ENCODE measurements at places on chromosomes 11 and 22.

- DNase-seq: no peak
These were observed 35.0 kb downstream of the INTS4 start for GRCh38 chr11:77959434-77959833.

DNA sequence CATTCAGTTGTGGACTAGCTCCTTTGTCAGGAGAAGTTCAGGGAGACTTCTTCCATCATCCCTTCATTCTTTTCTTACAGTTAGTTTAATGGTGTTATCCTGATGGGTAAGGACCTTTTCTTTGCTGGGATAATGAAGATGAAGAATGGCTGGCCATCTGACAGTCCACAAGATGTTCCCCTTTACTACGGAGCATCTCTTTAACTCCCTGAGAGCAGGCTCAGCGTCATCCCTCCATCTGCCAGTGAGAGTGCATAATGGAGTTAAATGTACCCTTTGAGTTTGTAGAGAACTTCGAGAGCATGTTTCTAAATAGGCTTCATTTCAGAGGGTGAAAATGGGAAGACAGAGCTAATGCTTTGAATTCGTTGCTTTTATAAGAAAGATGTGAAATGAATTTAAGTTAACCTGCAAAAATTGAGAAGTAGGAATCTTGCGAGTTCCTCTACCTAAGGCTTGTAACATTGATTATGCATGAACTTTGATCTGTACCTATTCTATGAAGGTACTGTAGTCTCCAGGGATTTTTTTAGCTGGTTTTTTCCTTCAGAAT lies 1.7 kb downstream of the EP300 start:
- no peak for DNase-seq

DNA sequence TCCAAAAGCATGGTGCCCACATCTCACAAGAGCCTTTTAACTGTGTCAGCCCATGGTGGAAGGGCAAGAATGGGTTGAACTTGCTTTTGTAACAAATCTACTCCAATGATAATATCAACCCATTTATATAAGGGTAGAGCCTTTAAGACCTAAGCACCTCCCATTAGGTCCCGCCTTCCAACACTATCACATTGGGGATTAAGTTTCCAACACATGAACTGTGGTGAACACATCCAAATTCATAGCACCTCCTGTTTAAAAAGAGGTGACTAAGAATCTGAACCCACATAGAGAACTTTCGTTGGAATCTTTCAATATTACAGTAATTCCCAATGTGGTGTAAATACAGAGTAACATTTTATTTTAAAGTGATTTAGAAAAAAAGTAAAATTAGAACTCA lies 9.2 kb upstream of the CNTF start:
- no peak for DNase-seq

- DNase-seq: no peak
These were observed 142.4 kb downstream of the MPPED1 start for GRCh38 chr22:43554259-43554636.

GRCh38 chr22:43293259-43293654 lies 49.9 kb downstream of the SCUBE1 start:
- DNase-seq: no peak

DNA sequence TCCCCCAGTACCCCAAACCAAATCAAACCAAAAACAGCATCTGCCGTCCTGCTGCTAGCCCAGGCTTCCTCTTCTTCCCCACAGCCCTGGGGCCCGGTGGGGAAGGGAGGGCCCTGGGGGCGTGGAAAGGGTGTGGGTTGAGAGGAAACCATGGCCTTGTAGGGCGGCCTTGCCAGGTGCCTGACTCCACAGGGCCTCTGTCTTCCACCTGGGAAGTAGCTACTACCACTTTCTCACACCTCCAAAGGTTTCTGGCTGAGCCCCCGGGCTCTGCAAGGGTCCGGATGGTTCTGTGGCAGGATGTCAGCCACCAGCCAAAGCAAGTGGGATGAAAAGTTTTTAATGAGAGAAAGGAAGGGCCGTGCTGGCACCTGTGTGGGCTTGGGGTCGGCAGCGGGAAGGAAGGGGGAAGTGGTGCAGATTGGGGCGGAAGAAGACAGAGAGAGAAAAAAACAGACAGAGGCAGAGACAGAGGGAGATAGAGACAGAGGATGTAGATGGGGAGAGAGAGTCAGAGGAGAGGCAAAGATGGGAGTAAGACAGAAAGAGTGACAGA lies 10.5 kb downstream of the TPST2 start:
- no peak for DNase-seq

GRCh38 chr22:45880091-45880715 lies 96.8 kb downstream of the WNT7B start:
- DNase-seq: no peak

- DNase-seq: no peak
These were observed 411.7 kb upstream of the KIRREL3 start for GRCh38 chr11:127412234-127412633.

DNA sequence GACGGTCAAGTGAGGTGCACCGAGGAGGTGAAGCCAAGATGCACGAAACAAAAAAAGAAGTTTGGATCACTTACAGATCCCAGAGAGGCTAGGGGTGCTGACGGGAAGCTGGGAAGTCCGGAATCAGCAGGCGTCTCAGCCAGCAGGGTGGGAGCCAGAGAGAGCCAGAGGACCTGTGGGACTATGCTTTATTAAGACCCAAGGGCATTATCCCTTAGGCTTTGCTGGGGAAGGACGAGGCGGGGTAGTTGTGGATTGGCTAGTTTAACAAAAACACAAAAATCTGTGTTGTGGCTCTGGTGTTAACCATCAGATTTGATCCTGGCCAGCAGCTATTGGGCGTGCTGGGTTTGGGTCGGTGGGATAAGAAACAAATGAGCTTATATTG lies 427.1 kb downstream of the DYNC2H1 start:
- no peak for DNase-seq

DNA sequence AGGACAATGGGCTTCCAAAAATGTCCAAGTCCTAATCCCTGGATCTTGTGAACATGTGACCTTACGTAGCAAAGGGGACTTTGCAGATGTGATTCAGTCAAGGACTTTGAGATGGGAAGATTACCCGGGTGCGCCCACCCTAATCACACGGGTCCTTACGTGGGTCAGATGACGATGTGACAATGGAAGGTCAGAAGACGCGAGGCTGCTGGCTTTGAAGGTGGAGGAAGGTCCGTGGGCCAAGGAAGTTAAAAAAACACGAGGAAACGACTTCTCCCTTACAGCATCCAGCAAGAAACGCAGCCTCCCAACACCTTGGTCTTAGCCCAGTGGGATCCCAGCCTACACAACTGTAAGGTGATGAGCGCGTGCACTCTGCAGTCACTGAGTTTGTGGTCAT lies 860.1 kb downstream of the TBC1D22A start:
- no peak for DNase-seq

DNA sequence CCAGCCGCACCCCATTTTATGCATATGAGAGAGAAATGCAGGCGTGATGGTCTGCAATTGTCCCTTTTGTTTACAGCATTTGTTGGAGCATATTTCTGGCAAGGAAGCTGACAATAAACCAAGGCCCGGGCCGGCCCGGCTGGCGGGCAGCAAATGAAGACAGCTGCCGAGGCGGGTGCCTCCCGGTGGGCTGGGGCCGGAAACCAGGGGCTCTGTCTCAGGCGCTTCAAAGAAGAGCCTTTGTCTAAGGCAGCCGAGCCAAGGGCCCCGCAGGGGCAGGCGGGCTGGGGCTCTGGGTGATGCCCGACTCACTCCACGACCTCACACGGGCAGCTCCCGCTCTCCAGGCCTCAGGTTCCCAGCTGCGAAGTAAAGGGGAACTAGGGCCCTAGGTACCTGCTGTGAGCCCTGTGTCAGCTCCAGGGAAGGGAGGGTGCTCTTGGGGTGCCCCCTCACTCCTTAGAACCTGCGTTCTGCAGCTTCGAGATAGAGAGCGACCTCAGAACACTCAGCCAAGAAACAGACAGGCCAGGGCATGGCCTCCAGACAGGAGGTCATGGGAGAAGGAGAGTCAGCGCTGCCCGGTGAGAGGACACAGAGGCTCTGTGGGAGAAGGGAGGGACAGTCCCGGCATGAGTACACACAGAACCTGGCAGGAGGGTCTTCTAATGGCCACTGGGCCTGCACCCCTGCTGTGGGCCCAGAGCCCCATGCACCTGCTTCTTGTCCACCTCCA lies 2.4 kb downstream of the LINC01488 start:
- DNase-seq: no peak

DNA sequence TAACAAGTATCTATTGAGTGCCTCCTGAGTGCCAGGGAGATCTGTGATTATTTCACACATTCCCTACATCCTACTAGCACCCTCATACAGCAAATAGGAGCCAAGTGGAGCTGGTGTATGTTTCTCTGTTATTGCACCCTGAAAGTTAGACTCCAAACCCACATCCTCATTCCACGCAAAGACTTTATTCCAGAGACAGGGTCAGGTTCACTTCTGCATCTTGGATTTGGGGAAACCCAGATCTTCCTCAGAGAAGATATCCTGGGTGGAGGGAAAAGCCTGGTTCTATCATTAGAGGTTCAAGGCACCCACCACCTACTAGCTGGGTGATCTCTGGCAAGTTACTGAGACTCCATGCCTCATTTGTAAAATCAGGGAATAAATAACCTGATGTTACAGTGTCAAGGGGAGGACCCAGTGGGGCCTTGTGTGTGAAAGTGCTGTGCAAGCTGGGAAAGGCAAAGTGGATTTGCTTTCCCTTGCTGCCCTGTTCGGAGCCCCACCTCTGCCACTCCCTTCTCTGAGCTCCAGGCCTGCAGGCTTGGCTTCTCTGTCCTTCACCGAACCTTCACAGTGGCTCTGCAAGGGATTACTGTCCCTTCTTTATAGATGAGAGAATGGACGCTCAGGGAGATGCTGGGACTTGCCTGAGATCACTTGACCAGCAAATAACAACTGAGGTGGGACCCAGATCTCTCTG lies 991 bp upstream of the SLCO2B1 start:
- no peak for DNase-seq

- DNase-seq: no peak
These were observed 2.5 kb downstream of the ROBO3 start for GRCh38 chr11:124867700-124868099.

DNA sequence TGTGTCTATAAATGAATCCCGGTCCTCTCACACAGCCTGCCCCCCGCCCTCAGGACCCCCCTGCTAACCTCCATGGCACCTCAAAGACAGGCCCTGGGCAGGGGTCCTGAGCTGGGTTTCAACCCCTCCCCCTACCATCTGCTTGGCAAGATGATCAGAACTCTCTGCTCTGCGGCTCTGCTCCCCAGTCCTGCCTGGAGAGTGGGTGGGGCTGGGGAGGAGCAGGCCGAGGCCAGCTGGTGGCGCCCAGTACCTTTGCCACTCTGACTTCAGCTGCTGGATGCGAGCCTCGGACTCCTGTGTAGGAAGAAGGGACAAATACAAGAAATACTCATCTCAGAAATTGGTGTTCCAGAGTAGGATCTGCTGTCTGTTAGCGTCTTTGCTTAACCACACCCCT lies 15.0 kb downstream of the SUN2 start:
- no peak for DNase-seq

GRCh38 chr22:34096770-34097169 lies 176.5 kb upstream of the LARGE1 start:
- DNase-seq: no peak

DNA sequence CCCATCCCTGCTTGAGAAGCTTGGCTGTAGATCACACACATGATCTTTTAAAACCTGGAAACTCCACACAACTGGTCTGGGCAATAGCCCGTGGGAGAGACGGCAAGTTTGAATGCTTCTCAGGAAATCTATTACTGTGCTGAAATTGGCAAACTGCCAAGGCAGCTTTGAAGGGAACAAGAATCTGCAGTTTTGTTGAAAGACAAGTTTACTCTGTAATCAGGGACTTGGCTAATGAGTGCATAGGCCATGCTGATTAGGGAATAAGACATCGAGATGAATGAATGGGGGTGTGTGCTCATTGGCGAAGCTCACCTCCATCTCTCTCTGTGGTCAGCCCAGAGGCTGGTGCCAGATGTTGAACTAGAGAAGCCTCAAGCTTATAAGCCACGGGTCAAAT lies 218.8 kb downstream of the HIPK3 start:
- DNase-seq: no peak

DNA sequence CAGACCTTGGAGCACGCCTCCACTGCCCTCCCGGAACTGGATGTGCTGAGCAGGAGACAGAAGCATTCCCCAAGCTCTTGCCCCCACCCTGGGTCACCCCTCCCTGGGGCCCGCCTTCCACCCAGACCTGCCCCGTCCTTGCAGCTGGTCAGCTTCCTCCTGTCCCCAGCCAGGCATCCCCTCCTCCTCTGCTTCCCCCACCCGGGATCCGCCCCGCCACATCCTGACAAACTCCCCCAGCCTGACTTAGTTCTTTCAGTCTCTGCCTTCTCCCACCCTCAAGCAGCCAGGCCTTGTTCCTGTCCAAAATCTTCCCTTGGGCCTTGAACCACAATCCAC lies 1.1 kb upstream of the PLXNB2 start:
- DNase-seq: no peak

- DNase-seq: no peak
These were observed 10.9 kb downstream of the MS4A6A start for GRCh38 chr11:60172011-60172410.

GRCh38 chr11:33775832-33776470 lies 1.6 kb upstream of the FBXO3 start:
- no peak for DNase-seq

DNA sequence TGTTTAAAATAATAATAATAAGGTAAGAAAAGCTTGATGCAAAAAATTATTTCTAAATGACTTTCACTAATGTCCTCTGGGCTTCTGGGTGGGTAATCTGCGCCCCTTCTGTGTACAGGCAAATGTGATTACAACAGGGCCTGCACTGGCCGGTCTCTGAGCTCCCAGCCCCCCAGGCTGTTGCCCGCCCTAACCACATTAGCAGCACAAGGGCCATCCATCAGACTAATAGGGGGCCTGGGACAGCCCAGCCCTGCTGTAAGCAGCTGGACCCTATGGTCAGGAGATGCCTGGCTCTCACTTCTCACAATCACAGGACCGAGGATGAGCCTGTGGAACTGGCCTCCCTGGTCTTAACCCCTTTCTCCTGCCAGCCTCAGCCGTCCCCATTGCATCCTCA lies 388.4 kb downstream of the BUD13 start:
- no peak for DNase-seq

DNA sequence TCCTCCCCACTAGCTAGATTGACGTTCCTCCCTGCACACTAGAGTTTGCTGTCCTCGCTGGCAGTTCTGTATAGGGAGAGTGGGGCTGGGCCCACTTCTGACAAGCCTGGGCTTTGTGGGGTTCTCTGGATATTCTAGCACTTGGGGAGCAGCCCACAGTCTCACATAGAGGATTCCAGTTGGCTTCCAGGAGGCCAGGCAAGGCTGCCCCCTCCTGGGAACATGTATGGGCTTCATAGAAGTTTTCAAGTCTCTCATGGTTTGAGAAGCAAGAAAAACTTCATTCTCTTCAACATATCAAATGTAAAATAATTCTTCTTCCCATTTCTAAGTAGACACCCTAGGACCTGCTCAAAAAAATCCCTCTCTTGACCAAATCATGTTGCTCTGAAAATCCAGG lies 87.5 kb downstream of the NAV2 start:
- no peak for DNase-seq

- no peak for DNase-seq
These were observed 115.9 kb downstream of the TRIM29 start for GRCh38 chr11:120021978-120022377.

GRCh38 chr11:71580057-71581003 lies 2.3 kb downstream of the KRTAP5-11 start:
- peak; percentile 58 for DNase-seq
